ENCODE measurements at places on chromosomes 5 and 9.

GRCh38 chr9:121564504-121565260 is 65.0 kb upstream of the GGTA1 start:
- DNase-seq: no peak

GRCh38 chr5:81315830-81316229 is 14.4 kb downstream of the ZCCHC9 start:
- DNase-seq: no peak

GRCh38 chr5:130479045-130479804 is 575.0 kb downstream of the CHSY3 start:
- DNase-seq: no peak

DNA sequence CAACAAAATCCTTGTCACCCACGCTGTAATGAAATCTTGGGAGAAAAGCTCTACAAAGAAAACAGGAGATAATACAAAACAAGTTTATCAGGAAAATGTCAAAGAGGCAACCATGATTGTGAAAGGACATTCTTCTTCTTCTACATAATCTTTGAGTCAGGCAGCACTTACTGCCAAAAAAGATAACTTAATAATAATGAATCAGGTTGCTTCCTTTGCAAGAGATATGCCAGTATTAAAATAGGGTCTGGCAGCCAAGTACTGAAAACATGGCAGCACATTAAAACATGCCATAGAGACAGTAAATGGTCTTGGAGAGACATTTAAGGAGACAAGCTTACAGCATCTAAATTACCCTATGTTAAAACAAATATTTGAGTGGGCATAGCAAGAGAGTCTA is 1573.4 kb downstream of the EFNA5 start:
- no peak for DNase-seq

- no peak for DNase-seq
These were observed 89.0 kb downstream of the NLN start for GRCh38 chr5:65811004-65811403.

DNA sequence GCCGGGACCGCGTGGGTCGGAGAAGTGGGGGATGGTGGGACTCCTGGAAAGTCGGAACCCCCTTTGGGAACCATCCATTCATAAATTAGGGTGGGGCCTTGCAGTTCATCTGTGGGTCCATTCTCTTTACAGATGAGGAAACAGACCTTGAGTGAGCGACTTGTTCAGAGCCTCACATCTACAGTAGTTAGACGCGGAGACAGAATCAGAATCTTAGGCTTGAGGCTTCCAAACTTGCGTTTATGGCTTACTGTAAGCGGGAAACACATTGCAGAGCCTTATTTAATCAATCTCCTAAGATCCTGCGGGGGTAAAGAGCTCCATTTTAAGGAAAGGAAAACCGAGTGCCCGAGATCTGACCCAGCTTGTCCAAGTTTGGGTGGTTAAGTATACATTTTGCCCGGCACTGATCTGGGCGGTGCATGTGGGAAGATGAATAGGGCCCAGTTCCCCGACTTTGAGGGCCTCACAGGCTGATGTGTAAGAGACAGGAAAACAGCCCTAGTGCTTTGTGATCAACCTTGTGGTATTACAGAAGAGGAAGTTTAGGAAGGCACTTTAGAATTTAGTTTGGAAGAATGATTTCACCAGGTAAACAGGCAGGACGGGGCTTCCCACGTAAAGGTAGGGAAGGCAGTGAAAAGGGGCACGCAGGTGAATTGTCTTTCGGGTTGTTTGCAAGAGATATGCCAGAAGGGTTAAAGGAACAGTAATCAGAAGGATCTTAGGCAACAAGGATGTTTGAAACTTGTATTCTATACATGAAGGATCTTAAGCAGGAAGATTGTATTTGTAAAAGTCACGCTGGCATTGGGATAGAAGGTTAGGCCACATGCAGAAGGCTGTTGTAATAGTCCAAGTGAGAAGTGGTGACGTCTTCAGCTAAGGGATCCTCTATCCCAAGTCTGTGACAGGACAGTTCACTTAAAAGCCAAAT is 744 bp downstream of the TARS1 start:
- no peak for DNase-seq

DNA sequence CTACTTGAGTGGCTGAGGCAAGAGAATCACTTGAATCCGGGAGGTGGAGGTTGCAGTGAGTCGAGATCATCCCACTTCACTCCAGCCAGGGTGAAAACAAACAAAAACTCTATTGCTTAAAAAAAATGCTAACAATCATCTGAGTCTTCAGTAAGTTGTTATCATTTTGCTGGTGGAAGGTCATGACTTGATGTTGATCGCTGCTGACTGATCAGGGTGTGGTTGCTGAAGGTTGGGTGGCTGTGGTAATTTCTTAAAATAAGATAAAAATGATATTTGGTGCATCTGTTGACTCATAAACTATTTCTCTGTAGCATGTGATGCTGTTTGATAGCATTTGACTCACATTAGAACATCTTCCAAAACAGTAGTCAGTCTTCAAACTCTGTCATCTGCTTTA is 349.4 kb upstream of the PAPPA start:
- no peak for DNase-seq

DNA sequence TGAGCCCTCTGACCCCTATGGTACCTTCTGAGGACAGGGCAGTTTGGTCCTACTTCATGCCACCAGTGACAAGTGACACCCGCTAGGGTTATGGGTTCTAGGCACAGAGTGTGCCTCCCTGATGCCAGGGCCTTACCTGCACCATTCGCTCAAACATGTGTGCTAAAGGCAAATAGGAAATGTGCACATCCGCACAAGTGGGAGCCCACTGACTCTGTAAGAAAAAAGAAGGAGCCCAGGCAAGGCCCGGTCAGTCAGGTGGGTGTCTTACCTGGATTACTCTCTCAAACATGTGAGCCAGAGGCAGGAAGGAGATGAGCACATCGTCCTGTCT is 29.1 kb upstream of the MEIKIN start:
- DNase-seq: no peak

DNA sequence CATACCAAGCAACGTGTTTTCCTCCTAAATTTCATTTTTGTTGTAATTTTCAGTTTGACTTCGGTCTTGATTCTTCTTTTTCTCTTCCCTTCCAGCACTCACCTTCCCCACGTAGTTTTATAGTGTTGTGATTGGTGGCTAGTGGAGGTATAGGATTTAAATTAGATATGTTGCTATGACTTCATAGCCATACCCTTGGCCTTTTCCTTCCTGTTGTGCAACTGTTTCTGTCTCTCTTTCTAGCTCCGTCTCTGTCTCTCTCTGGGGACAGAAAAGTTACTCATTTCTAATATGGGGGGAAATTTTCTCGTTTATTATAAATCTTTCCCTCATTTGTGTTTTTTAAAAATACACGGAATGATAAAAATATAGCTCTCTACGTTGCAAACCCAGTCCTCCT is 20.6 kb upstream of the C5orf24 start:
- DNase-seq: no peak

- no peak for DNase-seq
These were observed 104.9 kb downstream of the KLHL3 start for GRCh38 chr5:137630972-137631370.

Measured in stimulated activated CD8-positive, alpha-beta memory T cell treated with anti-CD3 and anti-CD28 coated beads, Interleukin-4, amount 100 ng/mL, for 4 hours (primary cell).